Renal cortex interstitium (tissue), 15 donors: ENCODE measurements at places on chromosomes 3 and 15. TPM values are rescaled to one million over a fixed set of nuclear protein-coding genes. Genes with fewer than 3 reads are reported as not detected.

DNA sequence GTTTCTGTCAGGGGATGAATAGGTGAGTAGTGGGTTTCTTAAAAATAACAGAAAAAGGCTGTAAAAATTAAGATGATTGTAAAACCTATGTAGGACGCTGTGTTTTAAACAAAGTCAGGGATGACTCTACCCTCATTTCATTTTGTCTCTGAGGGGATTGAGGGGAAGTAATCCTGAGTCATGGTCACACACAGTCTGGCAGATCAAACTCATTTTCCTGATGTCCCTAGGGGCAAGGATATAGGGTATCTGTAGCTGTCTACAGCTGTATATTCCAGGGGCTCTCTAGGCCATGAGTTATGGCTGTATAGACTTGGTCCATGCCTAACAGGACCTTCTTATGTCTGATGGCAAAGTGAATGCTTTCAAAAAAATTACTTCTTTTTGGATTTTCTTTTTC, 421.1 kb downstream of the PDCD6IP start:
- DNase-seq = no peak

DNA sequence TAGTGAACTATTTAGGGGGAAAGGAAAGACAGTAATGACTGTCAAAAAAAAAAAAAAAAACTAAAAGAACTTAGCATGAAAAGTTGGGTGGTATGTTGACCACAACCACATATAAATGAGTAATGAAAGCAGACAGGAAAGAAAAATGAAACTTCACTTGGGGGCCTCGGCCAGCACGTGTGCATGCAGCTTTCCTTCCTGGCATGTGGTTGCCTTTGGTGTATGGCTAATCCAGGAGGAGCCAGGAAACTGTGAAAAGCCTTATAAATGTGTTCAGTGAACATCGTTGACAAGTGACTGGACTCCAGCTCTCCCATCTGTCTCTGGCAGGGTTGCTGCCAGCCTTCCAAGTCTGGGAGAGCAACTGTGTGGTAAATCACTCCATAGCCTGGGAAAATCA, 195.1 kb downstream of the DTWD1 start:
- no peak for DNase-seq

DNA sequence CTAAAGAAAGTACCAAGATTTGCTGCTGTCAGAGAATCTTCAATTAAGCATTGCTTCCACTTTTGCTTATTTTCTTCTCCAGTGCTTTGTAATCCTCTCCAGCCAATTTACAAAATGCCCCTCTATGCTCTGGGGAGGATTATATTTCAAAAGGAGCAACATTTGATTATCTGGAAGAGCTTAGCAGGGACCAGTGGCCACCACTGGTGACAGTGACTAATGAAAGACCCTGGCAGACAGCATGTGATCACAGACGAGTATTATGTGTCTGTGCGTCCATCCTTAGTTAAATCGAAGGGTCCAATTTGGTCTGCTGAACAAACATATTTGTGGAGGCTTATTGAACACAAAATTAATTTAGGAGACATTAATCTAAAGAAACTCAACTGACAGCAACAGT, 152.6 kb downstream of the ZNF621 start:
- no peak for DNase-seq

DNA sequence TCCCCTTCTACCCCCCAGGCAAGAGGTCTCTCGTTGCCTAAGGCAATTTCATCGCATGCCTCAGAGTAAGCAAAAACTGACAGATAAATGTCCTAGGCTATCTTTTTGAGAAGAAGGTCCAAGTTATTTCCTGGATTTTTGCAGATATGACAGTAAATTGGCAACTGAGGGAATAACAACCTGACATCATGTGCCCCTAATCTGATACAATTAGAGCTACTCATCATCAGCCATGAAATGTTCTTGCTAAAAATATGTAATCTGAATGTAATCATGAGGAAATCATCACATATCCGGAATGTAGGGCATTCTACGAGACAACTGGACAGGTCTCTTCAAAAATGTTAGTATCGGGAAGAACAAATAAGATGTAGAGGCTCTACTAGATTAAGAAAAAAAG, 44.1 kb downstream of the TNIK start:
- DNase-seq = no peak

DNA sequence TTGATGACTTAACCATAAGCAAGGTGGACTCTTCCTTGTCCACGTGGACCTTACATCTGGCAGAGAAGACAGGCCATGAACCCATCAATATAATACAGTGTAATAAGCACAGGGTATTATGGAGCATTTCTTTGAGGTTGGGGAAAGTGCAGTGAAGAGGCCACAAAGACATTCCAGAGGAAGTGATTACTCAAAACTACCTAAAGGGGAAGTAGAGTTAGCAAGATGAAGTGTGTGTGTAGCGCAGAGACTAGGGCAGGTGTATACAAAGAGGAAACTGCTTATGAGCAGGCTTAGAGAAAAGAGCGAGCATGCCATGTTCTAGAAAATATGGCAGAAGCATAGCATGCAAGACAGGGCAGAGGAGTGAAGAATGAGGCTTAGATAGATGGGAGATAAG, 17.9 kb downstream of the CP start:
- DNase-seq = no peak

The RHCG gene
- 2.0 TPM for polyA plus RNA-seq

The CMC1 gene
- polyA plus RNA-seq = 28.7 TPM
